ENCODE measurements at places on chromosomes 11 and 22.

- no peak for DNase-seq
Observed at GRCh38 chr11:41414771-41415440, 44.5 kb downstream of the LRRC4C start.

DNA sequence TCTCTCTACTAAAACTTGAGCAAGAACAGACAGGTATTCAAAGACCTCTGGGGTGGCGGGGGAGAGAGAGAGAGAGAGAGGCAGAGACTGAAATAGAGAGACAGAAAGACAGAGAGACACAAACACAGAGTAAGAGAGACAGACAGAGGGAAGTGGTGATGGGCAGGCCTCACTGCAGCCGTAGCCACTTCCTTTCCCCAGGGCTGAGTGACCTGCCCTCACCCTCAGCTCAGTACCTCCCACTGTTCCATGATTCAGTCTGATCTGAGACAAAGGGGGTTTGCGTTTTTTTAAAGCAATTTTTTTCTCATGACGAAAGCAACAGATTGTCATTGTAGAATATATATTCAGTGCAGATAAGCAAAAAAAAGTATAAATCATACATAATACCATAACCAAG lies 607.9 kb upstream of the B3GAT1 start:
- no peak for DNase-seq

- no peak for DNase-seq
Observed at GRCh38 chr22:49705216-49705971, 122.3 kb downstream of the BRD1 start.

DNA sequence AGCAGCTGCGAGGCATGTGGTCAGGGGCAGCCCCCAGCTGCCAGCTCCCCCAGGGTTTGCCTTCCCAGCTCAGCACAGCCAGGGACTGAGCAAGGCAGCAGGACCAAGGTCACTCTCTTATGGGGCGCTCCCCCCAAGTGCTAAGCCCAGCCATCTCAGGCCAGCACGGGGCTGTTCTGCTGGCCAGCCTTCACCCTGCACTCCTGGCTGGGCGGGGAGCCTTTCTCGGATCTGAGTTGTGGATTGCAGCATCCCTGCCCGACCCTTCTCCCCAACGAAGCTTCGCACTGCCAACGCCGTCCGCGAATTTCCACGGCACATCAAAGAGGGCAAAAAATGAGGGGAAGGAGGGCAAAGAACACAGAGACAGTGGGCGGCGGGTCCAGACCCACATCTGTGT lies 42.5 kb upstream of the GAL start:
- DNase-seq, result no peak

DNA sequence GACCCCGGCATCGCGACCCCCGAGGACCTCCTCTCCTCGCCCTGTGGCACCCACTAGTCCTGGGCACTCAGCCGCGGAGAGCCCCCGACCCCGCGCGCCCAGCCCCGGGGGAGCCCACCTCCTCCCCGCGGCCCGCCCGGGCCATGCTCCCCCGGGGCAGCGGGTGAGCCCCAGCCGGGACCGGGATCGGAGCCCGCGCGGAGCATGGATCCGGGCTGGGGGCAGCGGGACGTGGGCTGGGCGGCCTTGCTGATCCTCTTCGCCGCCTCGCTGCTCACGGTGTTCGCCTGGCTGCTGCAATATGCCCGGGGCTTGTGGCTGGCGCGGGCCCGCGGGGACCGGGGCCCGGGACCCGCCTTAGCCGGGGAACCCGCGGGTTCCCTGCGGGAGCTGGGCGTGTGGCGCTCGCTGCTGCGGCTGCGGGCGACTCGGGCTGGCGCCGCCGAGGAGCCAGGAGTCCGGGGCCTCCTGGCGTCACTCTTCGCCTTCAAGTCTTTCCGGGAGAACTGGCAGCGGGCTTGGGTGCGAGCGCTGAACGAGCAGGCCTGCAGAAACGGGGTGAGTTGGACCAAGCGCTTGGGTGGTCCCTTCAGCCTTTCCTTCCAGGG lies 498 bp downstream of the C2CD2L start:
- DNase-seq, result no peak

GRCh38 chr11:73100578-73100977 lies 41.5 kb downstream of the FCHSD2 start:
- no peak for DNase-seq

DNA sequence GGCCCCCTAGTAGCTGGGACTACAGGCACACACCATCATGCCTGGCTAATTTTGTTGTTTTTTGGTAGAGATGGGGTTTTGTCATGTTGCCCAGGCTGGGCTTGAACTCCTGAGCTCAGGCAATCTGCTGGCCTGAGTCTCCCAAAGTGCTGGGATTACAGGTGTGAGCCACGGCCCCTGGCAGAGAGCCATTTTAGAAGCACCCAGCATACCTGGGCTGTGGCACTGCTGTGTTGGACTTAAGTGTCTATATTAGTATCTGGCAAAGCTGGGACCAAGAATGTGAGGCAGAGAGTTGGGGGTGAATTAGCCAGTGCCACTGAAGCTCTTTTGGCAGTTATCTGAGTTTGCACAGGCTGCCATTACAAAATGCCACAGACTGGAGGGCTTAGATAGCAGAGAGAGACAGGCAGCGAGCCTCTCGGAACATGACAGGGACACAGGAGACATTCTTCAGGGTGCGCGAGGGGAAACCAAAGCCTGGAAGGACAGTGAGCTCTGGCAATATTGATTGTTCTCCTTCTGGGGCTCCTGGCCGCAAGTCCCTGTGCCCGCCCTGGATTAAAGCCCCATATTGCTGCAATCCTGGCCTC lies 87.7 kb upstream of the ALX4 start:
- DNase-seq, result no peak

- peak; percentile 38 for DNase-seq
Observed at GRCh38 chr22:44622147-44622427, 79.9 kb upstream of the PRR5 start.

DNA sequence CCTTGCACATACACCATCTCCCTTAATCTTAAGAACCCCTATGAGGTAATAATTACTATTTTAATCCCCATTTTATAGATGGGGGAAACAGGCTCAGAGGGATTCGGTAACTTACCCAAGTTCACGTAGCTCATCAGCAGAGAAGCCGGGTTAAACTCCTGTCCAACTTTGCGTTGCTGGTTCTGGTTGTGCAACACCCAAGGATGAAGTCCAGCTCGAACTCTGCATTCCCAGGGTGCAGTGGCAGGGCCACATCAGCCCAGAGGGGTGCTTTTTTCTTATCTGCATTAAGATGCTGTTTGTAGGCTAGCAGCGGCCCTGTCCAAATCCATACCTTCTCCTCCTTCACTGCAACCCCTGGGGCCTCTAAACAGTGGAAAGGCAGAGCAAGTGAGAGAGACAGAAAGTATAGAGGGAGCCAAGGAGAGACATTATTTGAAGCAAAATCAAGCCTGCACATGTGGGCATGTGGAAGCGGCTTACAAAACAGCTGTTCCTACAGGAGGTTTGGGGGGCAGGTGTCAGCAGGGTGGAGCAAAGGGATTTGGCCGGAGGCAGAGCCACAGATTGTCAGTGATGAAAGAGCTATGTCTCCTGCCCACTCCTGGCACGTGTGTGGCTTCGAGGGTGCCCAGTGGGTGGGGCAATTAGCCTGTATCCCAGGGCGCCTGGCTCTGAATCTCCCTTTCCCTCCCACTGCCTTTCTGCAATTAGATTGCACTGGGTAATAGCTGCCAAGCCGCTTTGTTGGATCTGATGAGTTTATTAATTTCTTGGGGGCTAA lies 129.5 kb upstream of the TBCEL start:
- DNase-seq, result peak; percentile 57

DNA sequence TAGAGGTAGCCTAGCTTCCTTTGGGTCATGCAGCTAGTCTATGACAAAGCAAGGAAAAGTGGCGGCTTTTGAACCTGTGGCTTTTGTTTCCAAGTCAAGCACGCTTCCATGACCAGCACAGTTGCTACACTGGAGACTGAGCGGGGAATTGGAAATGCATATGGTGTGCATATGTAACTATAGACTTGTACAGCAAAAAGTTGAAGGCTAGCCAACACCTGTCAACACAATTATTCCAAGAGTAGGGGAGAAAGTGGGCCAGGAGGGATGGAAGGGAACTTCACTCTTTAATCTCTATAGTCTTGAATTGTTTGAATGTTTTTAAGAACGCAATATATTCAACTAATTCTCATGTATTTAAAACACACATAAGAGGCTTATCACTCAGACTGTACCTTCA lies 218.5 kb upstream of the CADM1 start:
- DNase-seq, result no peak

DNA sequence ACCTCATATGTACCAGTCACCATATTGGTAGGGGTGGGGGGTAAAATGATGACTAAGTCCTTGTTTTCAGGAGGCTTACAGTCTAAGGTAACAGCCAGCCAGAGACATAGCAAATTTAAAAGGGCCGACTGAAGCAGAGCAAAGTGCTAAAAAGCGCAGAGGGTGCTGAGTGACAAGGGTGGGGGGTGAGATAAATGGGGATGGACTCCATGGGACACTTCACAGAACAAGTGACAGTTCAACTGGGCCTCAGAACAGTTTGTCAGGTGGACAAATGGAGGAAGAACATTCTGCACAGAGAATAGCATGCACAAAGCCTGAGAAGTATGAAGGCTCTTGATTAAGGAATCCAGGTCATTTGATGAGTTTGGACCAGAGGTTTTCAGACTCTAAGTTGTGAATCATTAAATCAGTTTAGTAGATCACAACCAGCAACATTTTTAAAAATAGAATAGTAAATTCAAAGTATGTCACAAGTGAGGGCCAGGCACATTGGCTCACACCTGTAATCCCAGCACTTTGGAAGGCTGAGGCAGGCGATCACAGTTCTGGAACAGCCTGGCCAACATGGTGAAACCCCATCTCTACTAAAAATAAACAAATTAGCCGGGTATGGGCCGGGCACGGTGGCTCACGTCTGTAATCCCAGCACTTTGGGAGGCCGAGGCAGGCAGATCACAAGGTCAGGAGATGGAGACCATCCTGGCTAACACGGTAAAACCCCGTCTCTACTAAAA lies 14.0 kb downstream of the BBS1 start:
- no peak for DNase-seq

DNA sequence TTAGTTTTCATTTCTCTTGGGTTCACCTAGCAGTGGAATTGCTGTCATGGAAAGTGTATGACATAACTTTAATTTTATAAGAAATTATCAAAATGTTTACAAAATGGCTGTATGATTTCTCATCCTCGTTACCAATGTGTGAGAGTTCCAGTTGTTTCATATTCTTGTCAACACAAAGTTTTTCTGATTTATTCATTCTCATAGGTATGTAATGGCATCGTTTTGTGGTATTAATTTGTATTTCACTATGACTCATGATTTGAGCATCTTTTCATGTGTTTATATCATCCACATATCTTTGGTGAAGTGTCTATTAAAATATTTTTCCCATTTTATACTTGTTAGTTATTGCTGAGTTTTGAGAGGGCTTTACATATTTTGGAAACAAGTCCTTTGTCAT lies 5.5 kb downstream of the FAM111B start:
- no peak for DNase-seq

- no peak for DNase-seq
Observed at GRCh38 chr11:94557421-94557820, 9.7 kb upstream of the PIWIL4 start.

DNA sequence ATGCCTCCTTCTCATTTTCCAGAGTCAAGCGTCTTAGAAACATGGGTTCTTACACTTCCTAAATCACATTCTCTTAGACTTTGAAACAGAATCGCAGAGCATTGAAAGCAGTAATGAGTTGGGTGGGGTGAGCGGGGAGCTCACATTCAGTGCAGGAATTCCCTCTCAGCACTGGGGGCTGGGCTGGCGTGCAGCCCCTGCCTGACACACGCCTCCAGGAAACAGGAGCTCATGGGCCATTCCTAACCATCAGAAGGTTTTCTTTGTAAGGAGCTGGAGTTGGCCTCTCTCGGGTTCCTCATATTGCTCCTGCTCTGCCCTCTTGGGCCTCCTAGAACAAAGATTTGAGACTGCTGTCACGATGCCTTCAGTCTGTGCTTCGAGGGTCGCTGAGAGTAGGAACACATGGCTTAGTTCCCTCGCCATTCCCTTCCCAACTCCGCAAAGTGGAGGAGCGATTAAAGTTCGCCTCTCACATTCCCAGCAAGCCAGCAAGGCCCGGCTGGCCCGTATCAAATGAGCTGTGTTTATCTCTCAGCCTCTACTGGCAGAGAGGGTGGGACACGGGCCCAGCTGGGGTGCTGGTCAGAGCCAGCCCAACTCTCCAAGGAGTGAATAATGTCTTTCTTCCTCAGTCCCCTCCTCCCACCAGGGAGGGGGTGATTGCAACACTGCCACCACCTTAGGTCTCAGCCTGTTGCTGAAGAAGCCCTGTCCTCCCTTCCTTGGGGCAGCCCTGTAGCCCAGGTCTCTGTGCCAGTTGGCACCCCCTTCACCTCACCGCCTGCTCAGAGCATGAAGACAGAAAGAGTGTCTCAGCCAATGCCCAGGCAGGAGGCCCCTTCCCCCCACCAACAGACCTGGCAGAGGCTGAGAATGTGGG lies 10.4 kb downstream of the CHRDL2 start:
- no peak for DNase-seq

DNA sequence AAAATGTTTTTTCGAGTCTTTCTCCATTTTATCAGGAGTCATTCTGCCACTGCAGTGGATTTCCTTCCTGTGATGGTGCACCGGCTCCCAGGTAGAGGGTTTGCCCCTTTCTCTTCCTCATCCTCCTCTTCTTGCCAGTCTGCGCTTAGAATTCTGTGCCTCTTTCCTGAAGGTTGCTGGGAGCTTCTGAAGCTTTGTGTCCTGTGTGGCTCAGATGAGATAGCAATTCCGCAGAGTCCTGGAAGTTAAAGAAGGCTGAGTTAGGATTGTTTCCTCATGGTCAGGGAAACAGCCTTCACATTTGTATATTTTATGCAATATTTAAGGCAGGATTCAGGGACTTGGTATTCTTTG lies 264 bp downstream of the BCO2 start:
- DNase-seq, result no peak

DNA sequence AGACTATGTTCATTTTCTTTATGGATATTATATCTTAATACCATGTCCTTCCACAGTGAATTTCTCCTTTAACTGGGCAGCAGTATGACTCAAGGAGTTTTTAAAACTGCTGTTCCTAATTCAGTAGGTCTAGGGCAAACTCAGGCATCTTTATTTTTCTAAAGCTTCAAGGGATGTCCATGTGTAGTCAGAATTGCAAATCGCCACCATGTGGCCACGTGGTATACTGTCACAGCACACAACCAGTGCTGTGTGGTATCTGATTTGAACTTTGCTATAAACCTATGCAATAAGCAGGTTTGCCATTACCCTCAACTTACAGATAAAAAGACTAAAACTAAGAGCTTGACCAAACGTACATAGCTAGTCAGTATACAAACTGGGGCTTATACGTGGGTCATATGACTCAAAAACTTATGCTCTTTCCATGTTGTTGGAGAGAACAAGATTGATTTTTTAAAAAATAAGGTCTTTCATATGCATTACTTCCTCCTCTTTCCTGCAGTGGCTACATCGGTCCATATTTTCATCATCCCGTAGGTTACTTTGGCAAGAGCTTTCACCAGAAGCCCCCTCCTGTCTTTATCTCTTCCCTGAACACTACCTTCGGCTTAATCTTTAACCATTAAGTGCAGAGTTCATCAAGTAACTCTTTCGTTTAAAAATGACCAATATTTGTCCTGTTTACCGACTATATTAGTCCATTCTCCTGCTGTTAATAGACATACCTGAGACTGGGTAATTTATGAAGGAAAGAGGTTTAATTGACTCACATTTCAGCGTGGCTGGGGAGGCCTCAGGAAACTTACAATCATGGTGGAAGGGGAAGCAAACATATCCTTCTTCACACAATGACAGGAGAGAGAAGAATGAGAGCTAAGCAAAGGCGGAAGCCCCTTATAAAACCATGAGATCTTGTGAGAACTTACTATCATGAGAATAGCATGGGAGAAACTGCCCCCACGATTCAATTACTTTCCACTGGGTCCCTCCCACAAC lies 8.0 kb upstream of the HTATIP2 start:
- DNase-seq, result no peak
